ENCODE measurements at places on chromosomes 12 and 14.

GRCh38 chr12:14260011-14260993 lies 105.2 kb upstream of the ATF7IP start:
- DNase-seq: no peak

GRCh38 chr14:72439707-72440106 lies 454.2 kb downstream of the DPF3 start:
- peak; percentile 13 for DNase-seq

DNA sequence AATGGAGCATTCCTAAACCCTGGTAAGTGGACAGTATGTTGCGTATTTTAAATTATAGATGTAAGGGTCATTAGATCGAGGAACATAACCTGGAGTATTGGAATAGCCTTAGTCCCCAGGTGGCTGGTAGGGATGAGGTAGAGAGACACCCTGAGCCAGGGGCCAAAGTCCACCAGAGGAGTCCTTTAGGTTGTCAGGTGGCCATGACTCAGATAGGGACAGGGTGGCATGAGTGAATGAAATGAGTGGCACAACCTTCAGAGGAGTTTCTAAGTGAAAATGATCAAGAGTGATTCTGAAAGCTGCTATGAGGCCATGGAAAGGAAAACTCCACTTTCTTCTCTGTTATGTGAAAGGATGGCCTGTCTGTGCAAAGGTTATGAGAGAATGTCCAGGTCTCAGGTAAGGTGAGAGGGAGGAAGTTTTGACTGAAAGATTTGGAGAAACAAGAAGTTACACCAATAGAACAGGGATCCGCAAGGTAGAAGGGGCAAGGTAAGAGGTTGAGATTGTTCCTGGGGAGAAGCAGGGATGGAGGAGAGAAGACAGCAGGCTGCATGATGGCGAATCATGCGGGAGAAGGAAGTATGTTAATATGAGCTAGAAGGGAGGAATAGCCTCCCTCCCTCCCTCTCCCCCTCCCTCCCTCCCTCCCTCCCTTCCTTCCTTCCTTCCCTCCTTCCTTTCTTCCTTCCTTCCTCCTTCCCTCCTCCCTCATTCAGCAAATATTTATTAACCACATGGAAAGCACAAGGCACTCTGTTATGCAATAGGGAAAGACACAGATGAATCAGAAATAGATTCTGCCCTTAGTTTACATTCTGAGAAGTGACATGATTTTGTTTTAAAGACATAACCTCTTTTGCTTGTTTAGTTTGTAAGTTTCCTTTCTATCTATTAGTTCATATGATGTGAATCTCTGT lies 14.0 kb upstream of the RIPK3 start:
- DNase-seq: no peak

GRCh38 chr12:74849801-74850200 lies 312.2 kb downstream of the ATXN7L3B start:
- DNase-seq: no peak

GRCh38 chr12:116852303-116852702 lies 28.9 kb downstream of the HRK start:
- no peak for DNase-seq

- DNase-seq: no peak
Observed at GRCh38 chr12:65673156-65673690, 151.1 kb upstream of the HMGA2 start.

DNA sequence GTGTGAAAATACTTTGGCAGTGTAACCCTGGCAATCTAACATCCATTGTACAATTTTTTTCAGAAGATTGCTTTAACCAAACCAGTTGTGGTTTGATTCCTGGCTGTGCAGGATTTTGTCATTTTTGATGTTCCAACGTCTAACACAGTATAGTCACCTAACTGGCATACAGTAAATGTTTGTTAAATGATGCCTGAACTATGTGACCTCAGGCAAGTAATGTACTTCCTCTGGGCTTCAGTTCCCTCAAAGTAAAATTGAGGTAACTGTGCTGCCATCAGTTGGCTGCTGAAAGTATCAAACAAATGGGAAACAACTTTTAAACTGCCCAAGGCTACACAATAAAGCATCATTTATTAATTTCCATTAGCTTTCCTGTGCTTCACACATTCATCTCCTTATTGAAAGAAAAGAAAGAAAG lies 4.3 kb downstream of the TM7SF3 start:
- DNase-seq: no peak

GRCh38 chr14:89304972-89305703 lies 111.9 kb downstream of the FOXN3 start:
- DNase-seq: no peak

DNA sequence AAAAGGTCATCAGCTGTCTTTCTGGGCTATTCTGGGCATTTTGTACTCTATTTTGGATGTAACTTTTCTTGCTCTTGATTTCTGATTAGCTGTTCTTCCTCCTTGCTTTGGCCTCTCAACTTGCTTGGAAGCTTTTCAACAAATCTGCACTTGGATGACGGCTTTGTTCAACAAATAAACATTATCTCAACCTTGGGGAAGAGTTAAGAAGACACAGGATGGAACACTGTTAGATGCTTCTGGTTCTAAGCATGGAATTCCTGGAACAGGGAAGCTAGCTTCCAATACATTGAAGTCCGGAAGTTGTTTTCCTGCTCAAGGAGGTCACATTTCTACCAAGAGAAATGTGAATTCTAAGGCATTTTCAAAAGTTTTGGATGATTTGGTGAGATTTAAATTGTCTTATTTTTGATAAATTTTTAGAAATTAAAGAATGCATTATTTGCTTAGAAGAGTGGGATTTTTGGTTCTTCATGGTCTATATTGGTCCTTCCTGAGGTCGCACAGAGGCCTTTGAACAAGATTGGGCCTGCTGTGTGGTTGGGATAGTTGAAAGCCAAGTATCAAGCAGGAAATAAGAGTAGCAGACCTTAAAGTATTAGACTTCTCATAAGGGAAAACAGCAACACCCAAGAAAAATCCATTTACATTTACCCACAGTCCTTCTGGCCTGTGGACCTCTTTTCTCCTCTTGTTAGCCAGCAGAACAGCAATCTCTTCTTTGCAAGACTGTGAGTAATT lies 59.2 kb downstream of the PPFIBP1 start:
- DNase-seq: no peak

GRCh38 chr12:91687052-91688017 lies 458.3 kb downstream of the BTG1 start:
- DNase-seq: no peak

DNA sequence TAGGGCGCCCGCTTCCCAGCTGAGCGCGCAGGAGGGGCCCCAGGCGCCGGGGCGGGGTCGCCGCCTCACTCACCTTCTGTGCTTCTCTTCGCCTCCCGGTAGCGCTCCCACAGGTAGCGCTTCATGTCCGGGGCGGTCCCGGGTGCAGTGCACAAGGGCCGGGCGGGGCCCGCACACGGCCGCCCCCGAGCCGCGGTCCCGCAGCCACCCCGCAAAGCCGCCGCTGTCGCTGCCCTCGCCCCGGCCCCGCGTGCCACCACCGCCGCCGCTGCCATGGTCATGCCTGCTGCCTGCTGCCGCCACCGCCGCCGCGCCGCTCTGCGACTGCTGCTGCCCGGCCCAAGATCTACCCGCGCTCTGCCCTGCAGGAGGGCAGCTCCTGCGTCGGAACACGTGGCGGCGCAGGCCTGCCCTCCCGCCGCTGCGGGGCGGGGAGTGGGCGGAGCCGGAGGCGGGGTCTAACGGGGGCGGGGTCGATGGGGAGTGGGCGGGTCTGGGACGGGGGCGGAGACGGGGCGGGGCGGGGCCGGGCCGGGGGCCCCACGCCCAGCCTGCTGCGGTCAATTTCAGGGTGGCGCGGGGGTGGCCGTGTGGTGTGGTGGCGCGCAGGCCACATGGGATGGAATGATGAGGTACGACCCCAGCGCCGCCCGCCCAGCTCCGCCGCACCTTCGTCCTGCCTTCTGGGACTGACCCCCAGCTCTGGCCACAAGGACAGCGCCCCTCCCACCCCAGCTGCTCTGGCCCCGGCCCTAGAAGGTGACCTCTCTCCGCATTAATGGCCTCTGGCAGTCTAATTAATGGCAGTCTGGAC lies at the start of gene NT5DC3:
TSS of gene NT5DC3 (minus strand) at position 359 of the 814 bp plus-strand sequence. CDS start at position 281, 78 bp downstream.
- DNase-seq: peak; percentile 81

GRCh38 chr12:27511723-27512045 lies 12.3 kb upstream of the PPFIBP1 start:
- no peak for DNase-seq

DNA sequence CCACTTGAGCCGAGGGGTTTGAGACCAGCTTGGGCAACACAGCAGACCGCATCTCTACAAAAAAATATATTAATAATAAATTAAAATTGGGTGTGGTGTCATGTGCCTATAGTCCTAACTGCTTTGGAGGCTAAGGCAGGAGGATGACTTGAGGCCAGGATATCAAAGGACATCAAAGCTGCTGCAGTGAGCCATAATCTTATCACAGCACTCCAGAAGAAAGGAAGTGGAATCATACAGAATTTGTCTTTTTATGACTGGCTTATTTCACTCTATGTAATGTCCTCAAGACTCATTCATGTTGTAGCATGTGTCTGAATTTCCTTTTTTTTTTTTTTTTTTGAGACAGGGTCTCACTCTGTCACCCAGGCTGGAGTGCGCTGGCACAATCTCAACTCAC lies 43.9 kb upstream of the NUDT4 start:
- no peak for DNase-seq

DNA sequence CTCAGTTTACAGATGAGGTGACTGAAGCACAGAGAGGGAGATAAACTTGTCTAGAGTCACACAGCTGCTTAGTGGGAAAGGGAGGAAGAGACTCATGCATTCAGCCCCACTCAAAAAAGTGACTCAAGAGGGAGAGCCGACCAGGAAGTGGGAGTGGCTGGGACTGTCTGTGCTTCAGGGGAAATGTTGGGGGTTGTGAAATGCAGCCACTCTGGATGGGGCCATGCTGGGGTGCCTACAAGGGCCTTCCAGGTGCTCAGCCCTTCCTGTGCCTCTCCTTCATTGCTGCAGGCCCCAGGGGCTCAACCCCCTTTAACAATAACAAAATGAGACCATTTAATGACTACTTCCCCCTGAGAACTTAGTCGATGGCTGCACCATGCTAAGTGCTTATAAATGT lies 41.8 kb downstream of the CACNA1C start:
- DNase-seq: no peak

GRCh38 chr12:27555361-27555760 lies 31.4 kb downstream of the PPFIBP1 start:
- DNase-seq: no peak

DNA sequence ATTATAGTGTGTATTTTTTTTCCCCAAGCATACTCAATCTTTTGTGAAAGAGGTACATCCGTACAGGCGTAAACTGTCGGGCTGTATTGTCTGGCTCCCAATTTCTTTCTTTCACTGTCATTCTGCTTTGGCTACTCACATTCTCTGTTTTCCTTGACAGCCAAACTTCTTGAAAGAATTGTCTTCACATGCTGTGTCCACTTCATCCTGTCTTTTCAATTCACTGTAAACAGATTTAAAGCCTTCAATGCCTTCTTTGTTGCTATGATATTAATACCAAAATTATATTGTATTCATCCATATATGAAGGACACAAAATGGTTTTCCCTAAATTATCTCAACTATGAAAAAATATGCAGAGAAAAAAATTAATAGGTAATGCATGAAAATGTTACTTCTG lies 6.0 kb upstream of the ATP23 start:
- no peak for DNase-seq

GRCh38 chr12:103771466-103771865 lies 69.6 kb downstream of the NT5DC3 start:
- no peak for DNase-seq

DNA sequence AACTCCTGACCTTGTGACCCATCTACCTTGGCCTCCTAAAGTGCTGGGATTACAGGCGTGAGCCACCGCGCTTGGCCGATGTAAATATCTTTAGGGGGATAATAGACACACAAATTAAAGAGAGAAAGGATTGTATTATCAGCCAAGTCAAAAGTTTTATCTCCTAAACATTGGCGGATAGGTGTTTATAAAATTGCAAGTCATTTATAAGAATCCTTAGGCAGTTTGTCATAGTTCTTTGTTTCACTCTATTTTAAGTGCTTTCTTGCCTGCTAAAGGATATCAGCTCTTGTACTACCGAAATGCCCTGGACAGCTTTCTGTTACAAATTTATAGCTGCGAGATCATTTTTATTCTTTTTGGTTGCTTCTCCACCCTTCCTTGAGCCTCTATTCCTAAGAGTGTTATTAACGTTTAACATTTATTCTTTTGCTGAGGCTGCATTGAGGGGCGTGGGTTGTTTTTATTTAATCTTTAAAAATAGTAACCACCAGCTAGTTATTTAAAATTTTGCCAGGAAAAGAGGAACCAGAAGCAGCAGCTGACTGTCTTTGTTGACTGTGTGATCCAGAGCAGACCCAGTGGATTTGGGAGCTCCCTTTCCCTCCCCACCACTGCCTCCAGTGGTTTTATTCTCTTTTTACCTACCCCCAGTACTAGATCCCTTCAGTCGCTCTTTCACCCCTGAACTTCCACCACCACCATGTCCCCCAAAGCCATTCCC lies 106.4 kb downstream of the DIP2B start:
- DNase-seq: no peak

- no peak for DNase-seq
Observed at GRCh38 chr12:76234741-76235140, 113.5 kb downstream of the BBS10 start.

DNA sequence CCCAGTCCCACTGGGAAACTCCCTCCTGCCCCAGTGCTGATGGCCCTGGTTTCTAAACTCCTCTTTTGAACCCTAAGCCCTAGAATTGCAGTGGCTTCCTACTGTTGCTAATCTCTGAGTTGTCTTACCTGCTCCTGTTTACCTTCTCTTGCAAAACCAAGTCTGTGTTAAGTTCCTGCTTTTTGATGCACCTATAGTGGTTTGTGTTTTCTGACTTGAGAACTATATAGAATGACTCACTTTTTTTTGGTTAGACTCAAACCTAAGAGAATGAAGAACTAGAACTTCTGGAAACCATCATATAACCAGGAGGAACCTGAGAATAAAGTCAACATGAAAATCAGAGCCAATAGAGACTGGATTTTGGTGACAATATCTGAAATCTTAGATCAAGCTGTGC lies 5.5 kb upstream of the GAS2L3 start:
- no peak for DNase-seq

GRCh38 chr14:57897144-57897748 lies 31.4 kb upstream of the SLC35F4 start:
- DNase-seq: no peak

- no peak for DNase-seq
Observed at GRCh38 chr14:103735815-103736545, 20.4 kb downstream of the ZFYVE21 start.

- peak; percentile 84 for DNase-seq
Observed at GRCh38 chr14:93906341-93907329, 20.5 kb upstream of the FAM181A start.

- no peak for DNase-seq
Observed at GRCh38 chr12:128394137-128394536, 127.2 kb downstream of the TMEM132C start.

DNA sequence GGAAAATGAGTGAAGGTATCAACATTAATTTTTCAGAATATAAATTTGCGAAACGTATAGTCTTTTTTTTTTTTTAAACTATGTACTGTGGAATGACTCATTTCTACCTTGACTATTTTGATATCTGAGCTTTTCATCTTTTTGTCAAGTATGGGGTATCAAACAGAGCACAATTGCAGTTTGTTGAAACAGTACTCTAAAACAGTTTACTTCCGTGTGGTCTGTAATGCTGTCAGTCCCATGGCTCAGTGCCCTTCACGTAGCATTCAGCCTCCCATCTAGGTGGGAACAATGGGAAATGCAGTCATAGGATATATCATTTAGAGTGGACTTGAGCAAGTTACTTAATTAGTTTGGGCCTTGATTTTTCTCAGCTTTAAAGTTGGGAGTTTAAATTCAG lies 139.5 kb downstream of the ERC1 start:
- no peak for DNase-seq

- no peak for DNase-seq
Observed at GRCh38 chr12:97567619-97568110, 105.1 kb downstream of the RMST start.

- DNase-seq: no peak
Observed at GRCh38 chr12:2482938-2483660, 311.7 kb upstream of the FKBP4 start.

All from GM19239 (cell line).